Hindlimb muscle (tissue), 1 donor: ENCODE measurements at places on chromosomes 12 and 14.

- peak; percentile 4 for DNase-seq
These were observed 477.1 kb downstream of the SLC16A7 start for GRCh38 chr12:60072911-60073310.

GRCh38 chr14:26187996-26188620 is 409.7 kb downstream of the NOVA1 start:
- no peak for DNase-seq

- DNase-seq: peak; percentile 42
These were observed 552 bp upstream of the SCN8A start for GRCh38 chr12:51590347-51591015.

DNA sequence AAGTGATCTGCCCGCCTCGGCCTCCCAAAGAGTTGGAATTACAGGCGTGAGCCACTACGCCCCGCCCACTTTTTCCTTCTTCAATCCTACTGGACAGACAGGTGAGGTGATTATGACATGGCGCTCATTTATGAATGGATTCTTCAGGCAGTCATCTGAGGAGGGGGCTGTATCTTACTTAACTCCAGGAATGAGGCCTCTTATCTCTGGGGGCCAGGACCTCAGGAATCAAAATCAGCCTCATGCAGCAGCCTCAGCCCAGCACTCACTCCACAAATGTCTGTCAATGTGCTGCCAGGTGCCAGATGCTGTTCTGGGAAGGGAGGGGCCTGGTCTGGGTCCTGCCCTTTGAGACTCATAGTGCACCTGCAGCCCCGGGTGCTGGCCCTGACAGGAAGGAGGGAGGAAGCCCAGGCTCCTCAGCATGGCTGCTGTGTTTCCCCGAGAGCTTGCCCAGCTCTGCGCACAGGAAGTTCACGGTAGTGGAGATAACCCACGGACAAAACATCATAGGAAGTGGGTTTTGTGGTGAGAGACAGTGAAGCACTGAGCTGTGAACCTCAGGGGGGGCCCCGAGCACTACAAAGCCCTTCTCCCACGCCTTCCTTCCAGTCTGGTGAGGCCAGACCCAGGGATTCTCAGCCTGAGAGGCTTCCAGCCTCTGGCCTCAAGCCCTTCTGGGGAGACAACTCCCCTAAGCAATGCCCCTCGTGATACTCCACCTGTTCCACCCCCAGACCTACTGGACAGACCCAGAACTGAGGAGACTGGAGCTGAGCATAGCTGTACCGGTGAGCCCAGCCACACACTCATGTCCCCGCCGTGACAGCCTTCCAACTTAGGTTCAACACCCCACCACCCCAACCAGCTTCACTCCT is 22.3 kb downstream of the GALNT6 start:
- peak; percentile 18 for DNase-seq

GRCh38 chr12:127822809-127823411 is 444.1 kb upstream of the TMEM132C start:
- DNase-seq: peak; percentile 59

DNA sequence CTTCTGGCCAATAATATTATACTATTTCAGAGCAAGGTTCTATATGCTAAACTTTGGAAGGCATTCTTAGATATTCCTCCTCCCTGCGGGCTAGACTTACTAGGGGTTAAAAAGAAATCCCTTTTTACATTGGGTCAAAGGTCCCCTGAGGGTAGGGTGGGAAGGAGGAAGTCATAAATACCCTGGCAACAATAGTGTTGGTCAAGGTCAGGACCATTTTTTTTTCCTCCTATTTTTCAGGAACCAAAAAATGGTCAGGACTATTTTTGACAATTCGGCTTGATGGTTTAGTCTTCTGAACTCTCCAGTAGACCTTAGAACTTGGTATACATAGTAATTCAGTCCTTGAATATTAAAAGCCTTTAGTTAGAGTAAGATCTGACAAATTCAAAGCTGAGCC is 4.5 kb upstream of the NANOG start:
- no peak for DNase-seq

GRCh38 chr12:13039328-13039956 is 4.7 kb upstream of the FAM234B start:
- no peak for DNase-seq

DNA sequence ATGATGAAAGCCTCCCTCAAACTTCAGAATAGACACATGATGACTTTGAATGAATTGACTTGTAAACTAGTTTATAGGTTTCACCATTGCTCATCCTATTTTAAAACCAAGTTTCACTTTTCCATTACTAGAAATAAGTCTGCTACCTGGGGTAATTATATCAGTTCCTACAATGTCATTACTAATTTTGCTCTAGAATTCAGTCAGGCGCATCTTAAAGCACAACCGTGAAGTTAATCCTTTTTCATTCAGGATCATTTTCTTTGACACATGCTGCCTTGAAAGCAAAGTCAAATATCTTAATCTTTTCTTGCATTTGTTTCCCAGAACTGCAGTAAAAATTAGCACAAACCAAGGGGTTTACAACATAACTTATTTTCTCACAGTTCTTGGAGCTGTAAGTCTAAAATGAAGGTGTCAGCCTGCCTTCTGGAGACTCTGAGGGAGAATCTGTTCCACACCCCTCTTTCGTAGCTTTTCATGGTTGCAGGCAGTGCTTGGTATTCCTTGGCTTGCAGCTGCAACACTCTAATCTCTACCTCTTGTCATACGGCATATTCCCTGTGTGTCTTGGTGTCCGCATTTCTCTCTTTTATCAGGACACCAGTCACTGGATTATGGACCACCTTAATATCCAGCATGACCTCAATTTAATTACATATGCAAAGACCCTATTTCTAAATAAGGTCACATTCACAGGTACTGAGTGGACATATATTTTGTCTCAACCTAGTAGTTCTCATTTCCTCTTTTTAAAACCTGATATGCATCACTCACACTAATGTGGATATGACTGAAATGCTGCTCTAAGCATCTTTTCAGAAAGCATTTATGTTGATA is 114.3 kb upstream of the PDZRN4 start:
- DNase-seq: no peak

DNA sequence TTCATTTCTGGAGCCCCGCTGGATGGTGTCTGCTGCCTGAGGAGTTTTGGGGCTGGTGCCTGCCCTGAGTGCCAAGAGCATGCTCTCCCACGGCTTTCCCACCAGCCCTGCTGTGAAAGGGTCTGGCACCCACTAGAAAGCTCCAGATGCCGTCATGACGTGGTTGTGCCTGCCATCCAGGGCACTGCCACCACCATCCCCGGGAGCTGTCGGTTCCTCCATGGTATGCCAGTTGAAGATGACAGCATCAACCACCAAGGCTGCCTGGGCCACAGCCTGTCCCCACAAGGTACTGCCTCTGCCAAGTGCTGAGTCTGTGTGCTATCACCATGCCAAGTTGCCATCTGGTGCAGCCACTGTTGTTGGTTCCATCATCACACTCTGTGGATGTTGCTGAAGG is 85.9 kb downstream of the TTC8 start:
- no peak for DNase-seq

DNA sequence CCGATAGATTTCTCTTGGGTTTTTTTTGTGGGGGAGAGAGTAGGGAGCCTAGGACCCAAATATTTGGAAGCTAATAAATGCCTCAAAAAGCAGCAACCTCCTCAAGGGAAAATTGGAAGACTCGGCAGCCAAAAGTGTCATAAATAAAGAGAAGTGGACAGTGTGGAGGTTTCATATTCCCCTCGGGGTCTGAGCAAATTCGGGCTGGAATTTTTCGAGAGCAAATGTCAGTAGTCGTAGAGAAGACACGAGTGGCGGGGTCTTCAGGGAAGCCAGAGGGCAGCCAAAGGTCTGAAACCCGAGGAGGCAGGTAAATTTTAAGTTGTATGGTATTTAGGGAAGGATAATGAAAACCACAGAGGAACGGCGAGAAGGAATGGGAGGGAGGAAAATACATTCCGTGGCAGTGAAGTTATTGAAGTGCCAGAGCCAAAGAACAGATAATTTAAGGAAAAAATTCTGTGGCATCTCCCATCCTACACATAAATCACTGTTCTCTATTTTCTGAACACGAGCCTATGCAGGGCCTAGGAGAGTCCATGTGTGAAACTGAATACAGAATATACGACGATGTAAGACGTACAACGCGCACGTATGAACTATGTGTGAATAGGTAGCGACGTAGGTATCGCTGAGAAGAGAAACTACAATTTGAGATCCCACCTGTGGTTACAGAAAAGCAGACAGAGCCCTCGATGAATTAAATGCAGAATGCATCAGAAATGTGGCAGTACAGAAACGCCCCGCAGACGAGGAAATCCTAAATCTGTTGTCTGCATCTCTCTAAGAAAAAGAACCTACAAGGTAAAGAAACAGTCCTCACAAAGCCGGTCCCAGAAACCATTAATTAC is 12.9 kb downstream of the BCL11B start:
- no peak for DNase-seq

DNA sequence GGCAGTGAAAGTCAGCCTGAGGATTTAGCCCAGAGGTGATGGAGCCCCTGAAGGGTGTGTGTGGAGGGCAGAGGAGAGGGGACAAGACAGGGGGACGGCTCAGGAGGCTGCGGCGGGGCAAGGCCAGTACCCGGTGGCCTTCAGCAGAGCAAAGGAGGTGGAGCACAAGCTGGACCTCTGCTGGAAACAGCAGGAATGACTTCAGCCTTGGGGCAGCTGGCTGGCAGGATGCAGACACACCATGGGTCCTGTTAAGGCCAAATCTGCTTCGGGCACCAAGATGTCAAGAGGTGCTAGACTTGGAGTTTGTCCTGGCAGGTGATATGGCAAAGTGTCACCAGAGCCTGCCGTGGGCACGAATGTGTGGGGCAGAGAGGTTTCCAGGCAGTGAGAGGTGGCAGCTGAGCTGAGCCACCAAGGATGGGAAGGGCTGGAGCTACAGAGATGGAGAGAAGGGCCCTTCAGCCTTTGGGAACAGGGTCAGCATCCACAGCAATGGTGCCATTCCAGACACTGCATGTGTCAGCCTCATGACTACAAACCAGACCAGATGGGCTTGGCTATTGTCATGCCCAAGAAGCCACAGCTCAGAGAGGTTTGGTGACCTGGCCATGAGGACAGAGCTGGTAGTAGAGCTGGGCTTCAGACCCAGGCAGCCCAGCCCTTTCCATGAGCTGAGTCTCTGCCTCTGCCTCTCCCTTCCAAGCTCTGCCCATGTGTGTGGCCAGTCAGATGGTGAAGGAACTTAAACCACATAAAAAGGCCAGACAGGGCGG is 91.9 kb downstream of the LGMN start:
- no peak for DNase-seq

- DNase-seq: no peak
These were observed 25.7 kb upstream of the COCH start for GRCh38 chr14:30848449-30849240.

DNA sequence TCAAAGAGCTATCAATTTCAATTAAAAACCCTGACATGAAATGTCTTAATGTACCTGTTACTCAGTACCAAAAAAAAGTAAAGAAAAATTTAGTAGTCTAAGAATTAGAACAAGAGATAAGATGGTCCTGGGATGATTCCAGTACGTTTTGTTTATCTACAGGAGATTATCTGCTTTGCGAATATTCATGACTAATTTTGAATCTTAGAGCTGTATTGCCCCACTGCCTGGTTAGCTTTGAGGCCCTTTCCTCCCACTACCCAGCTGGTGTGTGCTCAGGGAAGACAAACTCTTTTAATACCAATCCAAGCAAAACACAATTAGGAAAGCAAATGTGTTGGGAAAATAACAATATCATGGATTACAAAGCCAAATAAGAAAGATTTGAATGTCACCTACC is 263.5 kb downstream of the FOXG1 start:
- DNase-seq: no peak

GRCh38 chr12:96327889-96328288 is 72.3 kb downstream of the CDK17 start:
- no peak for DNase-seq

GRCh38 chr14:49134940-49135339 is 451.2 kb downstream of the RPS29 start:
- no peak for DNase-seq

DNA sequence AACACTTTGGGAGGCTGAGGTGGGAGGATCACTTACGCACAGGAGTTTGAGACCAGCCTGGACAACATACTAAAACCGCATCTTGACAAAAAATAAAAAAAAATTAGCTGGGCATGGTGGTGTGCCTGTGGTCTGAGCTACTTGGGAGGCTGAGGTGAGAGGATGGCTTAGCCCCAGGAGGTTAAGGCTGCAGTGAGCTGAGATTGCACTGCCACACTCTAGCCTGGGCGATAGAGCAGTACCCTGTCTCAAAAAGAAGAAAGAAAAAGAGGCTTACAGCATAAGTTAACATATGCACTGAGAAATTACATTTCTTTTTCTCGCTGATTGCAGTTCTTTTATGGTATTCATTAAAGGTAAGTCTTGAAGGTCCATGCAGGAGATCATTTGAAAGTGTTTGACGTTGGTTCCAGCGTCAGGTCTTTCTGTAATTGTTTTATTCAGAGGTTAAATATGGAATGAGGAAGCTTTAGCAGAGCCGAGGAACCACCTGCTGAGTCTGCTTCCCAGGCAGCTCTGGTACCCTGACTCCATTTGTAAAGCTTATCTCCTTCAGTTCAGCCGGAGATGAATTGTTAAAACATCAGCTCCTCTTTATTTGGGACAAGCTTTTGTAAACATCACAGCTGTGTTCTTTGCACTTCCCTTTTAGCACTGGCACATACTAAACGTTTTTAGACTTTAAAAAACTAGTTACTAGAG is 18.5 kb downstream of the SFSWAP start:
- DNase-seq: no peak

- DNase-seq: no peak
These were observed 664 bp downstream of the LRFN5 start for GRCh38 chr14:41607304-41607775.

DNA sequence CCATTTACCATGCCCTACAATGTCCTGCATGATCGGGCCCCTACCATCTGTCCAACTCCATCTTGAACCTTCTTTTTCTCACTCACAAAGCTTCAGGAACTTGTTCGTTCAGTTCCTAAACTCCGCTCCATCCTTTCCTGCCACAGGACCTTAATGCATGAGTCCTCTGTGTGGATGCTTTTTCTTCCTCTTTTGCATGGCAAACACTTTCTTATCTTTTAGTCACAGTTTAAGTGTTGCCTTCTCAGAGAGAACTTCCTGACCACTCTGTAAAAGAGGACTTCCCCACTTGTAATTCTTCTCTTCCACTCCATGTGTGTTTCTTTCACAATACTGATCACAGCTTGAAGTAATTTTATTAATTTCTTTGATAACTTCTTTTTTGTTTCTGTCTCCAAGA is 54.4 kb upstream of the ETV6 start:
- no peak for DNase-seq

GRCh38 chr14:77106666-77107065 is 8.6 kb downstream of the CIPC start:
- no peak for DNase-seq

DNA sequence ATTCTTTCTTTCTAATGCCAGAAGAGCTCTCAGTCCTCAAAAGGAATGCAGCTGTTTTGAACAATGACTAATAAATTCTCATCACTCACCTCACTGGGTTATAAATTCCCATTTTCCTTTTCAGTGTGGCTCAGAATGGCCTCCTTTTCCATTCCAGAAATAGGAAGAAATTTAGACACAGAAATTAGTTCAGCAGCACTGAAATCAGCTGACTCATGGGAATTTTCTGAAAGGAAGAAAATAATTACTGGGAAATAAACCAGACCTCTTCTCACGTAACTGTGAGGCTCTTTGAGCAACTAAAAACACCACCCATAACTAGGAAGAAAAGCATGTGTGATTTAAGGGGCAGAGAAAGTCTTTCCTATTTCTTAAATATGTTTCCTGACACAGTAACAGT is 23.8 kb downstream of the CD163 start:
- no peak for DNase-seq
